ENCODE measurements at places on chromosomes 12 and 14.

DNA sequence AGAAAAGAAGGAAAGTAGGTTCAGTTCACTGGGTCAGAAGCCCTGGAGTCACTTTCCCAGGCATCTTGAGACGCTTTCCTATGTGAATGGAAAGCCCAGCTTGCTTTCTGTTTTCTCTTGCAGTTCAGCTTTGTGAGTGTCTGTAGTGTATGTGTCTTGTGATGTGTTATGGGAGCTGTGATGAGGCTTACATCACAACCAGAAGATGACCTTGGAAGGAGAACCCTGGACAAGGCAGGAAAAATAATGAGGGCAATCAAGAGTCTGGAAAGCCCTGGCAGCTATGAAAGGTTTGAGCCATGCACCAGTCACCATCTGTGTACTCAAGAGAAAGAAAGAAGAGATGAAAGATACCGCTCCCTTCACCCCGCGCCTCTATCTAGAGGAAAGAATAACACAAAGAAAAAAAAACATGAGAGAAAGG, 35.2 kb upstream of the PTGR2 start:
- no peak for DNase-seq

- DNase-seq: no peak
These were observed 20.0 kb upstream of the HIF1A start for GRCh38 chr14:61675291-61675690.

DNA sequence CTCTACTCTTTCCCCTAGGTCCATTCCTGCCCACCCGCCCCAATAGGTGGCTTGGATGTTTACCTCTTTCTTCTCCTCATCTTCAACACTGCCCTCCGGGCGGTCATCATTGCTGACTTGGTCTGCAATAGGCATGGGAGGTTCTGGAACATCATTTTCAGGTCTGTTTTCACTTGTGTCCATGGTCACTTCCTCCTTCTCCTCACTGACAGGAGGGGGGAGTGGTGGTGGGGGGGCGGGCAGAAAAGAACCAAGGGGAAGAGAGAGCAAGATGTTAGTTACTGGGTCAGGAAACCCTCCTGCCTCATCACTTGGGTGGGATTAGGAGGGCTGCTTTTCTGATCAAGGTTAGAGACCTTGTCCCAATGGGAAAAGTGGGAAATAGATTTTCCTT, 12.1 kb upstream of the CDH24 start:
- no peak for DNase-seq

DNA sequence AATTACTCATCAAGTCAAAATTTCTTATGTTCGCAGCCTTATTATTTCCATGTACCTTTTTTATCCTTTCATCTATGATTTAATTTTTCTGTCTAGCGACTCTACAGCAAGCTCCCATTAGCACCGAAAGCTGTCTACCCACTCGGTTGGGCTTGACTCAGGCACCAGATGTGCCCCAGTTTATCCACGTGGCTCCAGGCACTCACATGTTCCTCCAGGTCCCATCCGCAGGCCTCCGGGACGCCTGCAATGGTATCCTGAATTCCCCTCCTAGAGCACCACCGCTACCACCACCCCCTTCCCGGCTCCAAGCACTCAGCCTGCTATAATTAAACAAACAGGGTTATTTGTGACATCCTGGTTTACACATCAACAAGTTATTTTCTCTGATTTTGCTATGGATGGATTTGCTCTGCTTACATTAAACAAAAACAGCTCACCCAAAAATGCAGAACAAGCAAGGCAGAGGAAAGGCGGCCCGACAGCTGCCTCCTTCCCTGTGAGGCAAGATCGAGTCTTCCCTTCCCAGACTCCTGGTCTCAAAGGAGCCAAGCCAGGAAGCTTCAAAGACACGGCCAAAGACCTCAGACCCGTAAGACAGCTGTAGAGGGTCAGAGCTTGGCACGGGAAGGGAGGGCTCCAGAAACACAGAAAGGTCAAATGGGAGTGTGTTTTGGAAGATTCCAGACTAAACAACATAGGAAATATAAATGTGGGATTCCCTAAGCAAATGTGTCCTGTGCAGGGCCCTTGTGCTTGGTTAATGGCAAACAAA, 253.8 kb downstream of the TTC8 start:
- DNase-seq: no peak

- DNase-seq: no peak
These were observed 5.7 kb downstream of the TMEM19 start for GRCh38 chr12:71691504-71692129.

All from HT-29 (cell line).